Stimulated activated CD8-positive, alpha-beta memory T cell treated with anti-CD3 and anti-CD28 coated beads, Interleukin-7, amount 100 ng/mL, for 1 hour (primary cell): ENCODE measurements at places on chromosomes 4 and X.

- no peak for DNase-seq
These were observed 1.3 kb downstream of the MSX1 start for GRCh38 chr4:4860600-4861389.

DNA sequence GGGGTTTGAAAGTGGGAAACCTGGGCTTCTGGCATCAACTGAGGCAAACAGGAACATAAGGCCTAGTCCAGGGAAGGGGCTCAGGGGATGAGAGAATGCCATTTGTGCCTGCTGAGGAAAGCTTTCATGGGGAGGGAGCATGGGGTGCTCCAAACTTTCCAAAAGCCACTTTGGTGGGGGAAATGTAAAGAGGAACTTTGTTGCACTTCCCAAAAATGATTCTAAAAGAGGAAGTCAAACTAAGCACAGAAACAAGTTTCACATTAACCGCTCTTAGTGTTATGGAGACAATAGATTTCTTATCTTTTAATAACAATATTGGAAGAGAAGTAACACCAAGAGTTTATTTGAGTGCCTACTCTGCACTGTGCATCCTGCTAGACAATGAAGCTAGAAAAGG lies 32.3 kb downstream of the GAB3 start:
- no peak for DNase-seq

DNA sequence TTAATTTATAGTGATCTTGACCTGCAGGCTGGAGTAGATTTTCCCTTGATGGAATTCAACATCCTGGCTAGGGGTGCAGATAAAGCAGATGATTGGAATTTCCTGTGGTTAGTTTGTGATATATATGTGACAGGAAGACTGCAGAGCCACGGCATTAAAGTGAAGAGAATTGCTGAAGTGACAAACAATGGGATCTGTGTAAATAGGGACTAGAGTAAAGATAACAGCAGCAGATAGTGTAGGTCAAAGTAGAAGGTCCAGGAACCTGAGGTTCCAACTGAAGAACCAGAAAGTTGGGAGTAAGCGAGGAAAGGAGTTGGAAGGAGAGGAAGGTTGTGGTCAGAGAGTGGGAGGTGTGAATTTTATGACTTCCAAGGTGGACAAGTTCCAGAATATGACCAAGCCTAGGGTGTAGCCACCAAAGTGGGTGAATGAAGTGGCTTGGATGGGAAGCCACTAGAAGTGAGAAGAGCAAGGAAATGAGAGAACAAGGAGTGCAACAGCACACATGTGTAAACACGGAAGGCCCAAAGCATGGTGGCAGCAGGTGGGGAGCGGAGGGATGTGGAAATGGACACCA lies 325.0 kb downstream of the RAB28 start:
- DNase-seq, result no peak

GRCh38 chr4:85018983-85019382 lies 52.5 kb upstream of the WDFY3 start:
- no peak for DNase-seq

GRCh38 chr4:38832624-38833528 lies 23.7 kb downstream of the TLR6 start:
- no peak for DNase-seq

DNA sequence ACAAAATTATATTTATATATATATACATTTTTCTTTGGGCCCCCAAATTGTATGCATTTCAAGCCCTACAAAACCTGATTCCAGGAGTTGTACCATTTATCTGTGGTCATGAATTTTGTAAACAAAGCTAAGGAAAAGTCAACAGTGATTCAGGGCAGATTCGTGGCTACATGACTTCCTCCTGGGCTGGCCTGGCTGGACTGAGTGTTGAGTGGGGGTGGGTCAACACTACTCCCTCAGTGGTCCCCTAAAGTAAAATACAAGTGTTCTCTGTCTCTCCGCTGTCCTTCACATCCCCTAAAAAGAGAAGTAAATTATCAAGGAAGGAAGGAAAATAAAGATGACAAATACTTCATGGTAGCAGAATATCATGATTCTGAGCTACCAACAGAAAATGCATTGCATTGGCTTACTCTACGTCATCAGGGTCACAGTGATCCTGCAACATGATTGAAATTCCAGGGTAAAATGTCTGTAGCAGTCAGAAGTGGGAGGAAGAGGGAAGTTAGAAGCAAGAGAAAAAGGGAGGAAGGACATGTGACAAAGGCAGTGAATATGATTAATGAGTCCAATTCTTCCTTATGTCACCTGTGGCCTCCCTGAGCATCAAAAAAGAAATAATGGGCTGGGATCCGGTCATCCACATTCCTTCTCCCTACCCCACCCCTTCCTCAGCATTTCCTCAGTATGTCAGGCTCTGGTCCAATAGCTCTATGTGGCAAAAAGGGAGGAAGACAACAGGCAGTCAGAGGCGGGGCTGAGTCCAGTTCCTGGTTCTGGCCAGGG lies 42.4 kb upstream of the MYOZ2 start:
- DNase-seq, result no peak

GRCh38 chr4:87025614-87026041 lies 90.8 kb downstream of the AFF1 start:
- no peak for DNase-seq
